ENCODE measurements at places on chromosomes 4 and X.

DNA sequence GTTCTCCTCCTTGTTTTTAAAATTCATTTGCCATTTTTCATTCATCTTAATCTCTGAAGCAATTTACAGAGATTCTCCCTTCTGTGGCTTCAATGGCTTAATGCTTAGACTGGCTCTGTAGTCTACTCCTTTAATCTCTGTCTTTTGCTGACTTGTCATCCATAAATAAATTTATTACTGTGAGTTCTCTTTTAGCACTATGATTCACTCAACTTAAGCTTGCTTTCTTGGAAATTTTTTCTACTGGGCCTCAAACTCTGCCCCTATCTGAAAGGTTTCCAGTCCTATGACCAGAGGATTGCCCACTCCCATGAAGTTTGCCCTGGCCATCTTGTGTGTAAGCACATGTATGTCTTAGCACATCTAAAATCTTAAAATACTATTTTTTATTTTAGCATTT lies 251.1 kb downstream of the DCLK2 start:
- no peak for DNase-seq

DNA sequence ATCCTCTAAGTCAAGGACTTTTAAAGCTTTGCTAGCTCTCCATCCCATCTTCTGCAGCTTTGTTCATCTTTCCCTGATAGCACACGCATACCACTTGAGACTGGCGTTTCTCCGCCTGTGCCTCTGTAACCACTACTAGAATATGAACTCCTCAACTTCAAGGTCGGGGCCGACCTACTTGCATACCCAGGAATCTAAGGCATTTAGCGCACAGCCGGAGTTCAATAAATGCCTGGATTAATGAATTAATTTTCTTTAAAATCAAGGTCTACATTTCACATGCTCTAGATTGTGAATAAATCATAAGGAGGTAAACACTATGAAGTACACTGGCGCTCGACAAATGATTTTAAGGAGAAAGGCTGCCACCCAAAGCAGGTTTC lies 89.3 kb downstream of the HNRNPD start:
- no peak for DNase-seq

- no peak for DNase-seq
Observed at GRCh38 chr4:100609810-100610209, 92.0 kb upstream of the EMCN start.

DNA sequence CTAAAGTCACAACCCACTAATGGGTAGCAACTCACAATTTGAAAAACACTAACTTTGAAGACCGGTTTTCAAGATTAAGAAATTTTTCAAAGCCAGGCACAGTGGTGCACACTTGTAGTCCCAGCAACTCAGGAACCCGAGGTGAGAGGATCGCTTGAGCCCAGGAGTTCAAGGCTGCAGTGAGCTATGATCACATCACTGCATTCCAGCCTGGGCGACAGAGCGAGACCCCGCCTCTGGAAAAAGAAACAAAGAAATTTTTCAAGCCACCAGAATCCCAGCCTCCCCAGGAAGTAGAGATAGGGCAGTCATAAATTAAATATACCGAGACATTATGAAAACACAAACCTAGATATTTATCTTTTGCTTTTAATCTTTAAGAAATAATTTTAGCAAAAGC lies 13.0 kb downstream of the SMARCA1 start:
- no peak for DNase-seq

GRCh38 chr4:79390890-79391289 lies 17.1 kb downstream of the GK2 start:
- DNase-seq, result no peak

DNA sequence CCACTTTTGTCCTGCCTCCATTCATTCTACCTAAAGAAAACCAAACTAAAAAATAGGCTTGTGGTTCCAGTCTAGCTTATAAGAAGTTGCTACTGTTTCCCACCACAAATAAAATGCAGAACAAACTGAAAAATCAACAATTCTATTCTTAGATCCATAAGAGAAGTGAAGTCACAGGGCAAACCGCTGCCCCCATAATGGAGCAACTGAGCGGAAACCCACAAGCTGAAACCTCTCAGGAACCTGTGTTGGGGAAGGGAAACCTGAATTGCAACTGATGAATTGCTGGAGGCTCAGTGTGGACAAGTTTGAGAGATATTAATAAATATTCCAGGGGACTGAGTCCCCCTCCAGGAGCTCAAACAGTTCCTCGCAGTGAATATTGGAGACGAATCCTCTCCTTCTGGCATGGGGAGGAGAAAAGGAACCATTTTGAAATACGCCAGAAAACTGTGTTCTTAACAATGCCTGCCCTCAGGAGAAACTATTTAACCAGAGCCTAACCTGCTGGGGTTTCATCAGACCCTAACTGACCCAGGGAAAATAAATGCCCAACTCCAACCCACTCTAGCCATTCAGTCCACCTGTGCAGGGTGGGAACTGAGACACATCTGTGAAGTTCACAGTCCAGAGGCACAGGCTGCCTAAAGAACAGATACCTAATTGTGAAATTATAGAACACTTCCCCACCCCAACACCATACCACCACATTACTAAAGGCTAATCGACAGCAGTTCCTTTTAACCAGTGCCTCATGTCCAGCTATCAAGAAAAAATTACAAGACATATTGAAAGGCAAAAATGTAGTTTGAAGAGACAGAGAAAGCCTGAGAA lies 22.8 kb upstream of the SH3RF1 start:
- no peak for DNase-seq

DNA sequence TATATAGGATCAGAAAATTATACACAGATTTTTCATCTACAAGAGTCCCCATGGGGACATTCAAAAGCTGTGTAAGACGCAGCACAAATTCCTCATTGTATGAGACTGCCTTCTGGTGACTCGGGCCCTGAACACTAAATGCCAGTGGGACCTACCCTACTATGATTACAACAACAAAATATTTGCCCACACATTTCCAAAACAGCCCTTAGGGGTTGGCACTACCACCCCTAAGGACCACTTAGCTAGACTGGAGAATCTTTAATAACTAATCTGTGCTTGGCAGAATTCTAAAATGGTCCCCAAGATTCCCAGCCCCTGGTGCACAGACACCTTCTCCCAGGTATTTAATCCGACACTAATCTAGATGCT lies 29.1 kb downstream of the UCHL1 start:
- DNase-seq, result no peak

GRCh38 chr4:42751587-42751986 lies 94.7 kb upstream of the ATP8A1 start:
- no peak for DNase-seq

GRCh38 chr4:149008415-149009025 lies 566.3 kb upstream of the NR3C2 start:
- no peak for DNase-seq

Data from CD4-positive, alpha-beta T cell treated with Interleukin-15 for 4 hours (primary cell).